ENCODE measurements at places on chromosomes 16 and 17. TPM values are rescaled to one million over a fixed set of nuclear protein-coding genes. Genes with fewer than 3 reads are reported as not detected.
A peak's percentile ranks its signal among the peaks of the same experiment; 100 is the strongest.

GRCh38 chr17:45277992-45278391 is 16.1 kb upstream of the SPATA32 start:
- no peak for DNase-seq

DNA sequence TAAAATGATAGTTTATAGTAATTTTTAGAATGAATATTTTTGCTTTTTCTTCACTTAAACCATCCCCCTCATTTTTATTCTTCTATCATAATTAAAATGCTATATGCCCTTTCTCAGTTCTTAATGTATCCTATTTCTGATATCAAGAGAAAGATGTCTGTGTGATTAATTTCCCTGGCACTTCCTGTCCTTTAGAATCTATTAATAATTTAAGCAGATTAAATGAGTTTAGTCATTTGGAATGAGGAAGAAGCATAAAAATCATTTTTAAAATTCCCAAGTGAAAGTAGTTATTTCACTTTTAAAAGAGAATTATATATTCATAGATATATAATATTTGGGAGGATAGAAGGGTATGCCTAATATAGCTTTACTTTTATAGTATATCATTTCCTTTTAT is 27.8 kb upstream of the CDR2 start:
- DNase-seq, result no peak

DNA sequence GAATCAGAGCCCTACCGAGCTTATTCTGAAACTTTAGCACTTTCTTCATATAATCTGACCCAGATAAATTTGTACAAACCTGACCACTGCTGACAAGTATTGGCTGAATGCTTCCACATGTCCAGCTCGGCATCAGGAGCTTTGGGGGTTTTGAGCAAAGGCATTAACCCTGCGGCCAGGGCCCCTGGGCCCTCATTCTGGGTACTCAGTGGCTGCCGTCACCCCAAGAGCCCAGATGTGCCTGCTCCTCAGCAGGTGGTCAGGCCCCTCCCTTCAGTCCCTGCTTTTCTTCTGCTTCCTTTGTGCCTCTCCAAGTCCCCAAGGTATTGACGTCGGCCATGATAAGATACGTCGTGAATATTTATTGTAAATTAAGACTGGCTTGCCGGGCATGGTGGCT is 47.3 kb upstream of the CHMP6 start:
- no peak for DNase-seq

DNA sequence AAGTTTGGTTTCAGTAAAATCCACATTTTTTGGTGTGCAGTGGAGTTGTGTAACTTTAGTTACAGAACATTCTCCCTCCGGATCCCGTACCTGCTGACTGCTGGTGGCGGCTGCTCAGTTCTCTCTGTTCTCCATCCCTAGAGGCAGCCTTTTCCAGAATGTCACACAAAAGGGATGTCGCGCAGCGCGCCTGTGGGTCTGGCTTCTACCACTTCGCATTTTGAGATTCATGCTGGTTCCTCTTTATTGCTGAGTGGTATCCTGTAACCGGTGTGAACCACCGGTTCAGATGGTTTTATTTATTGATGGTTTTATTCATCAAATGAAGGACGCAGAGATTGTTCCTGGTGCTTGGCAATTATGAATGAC is 981 bp upstream of the CEP131 start:
- no peak for DNase-seq

GRCh38 chr17:30551996-30552339 is 74.8 kb downstream of the GOSR1 start:
- DNase-seq, result no peak

The ANKRD13B gene
- 9.2 TPM for total RNA-seq

GRCh38 chr17:61458421-61459141 is 6.4 kb downstream of the TBX4 start:
- DNase-seq, result no peak

- DNase-seq, result no peak
These were observed 31.3 kb upstream of the GNG13 start for GRCh38 chr16:831571-832413.

GRCh38 chr16:85300406-85300968 is 188.2 kb upstream of the CIBAR2 start:
- no peak for DNase-seq

DNA sequence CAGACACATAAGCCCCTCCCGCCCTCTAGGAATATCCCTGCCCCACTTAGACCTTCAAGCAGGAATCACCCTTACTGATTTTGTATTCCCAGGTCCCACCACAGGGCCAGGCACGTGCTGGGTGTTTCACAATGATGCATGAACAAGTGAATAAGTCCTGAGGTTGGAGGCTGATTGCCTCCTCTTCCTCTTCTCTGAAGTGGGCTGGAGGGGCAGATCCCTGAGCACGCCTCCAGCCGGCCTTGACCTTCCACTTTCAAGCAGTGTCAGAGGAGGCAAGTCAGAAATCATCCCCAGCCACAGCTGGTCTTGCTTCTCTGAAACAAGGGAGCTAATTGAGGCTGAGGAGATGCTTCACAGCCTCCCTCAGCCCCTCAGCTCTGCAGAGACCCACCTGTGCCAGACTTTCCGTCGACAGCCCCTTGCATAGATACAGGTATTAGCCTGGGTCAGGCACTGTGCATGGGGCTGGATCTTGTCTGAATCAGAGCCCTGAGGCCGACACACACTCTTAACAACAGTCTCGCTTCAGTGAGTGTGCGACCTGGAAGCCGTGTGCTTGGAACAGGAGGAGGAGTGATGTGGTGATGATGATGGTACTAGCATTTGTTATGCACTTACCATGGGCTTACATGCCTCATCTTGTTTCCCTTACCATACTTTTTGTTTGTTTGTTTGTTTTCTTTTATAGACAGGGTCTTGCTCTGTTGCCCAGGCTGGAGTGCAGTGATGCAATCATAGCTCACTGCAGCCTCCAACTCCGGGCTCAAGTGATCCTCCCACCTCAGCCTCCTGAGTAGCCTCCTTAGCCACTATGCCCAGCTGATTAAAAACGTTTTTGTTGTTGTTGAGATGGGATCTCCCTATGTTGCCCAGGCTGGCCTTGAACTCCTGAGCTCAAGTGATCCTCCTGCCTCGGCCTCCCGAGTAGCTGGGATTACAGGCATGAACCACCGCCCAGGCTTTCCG is 15.0 kb downstream of the MRM1 start:
- no peak for DNase-seq

DNA sequence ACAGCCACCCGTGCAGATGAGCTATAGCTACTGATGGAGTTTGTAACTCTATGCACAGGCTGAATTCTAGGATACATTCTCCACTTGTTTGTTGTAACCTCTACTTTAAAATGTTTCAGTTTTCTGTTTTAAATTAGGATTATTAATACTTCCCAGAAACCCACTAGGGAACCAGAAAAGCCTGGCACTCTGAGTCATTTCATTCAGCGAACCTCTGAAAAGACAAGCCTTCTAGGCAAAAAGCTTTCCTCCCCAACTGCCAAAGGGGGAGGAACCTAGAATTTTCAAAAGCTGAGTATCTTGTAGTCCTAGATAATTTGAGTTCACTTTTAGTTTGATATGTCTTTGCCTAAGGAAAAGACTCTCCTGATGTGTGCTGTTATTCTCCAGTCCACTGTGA is 43.2 kb downstream of the GOSR1 start:
- DNase-seq, result no peak

- no peak for DNase-seq
These were observed 23.7 kb downstream of the WIPF2 start for GRCh38 chr17:40242774-40243173.

The SCNN1B gene
- total RNA-seq, result 0.07 TPM

DNA sequence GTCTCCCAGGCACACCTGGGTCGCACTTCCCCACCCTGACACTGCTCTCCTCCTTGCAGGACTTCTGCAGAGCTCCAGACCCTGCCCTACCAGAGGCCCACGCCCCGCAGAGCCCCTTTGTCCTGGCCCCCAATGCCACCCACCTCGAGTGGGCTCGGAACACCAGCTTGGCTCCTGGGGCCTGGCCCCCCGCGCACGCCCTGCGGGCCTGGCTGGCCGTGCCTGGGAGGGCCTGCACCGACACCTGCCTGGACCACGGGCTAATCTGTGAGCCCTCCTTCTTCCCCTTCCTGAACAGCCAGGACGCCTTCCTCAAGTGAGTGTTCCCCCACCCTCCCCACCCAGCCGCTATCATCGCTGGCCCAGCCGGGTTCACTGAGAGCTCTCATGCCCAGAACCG is 79.6 kb downstream of the MGAT5B start:
- DNase-seq, result no peak

- DNase-seq, result peak; percentile 77
These were observed 2.3 kb downstream of the DPEP2NB start for GRCh38 chr16:68013440-68013839.

The CCL1 gene
- total RNA-seq, result not detected

The TLCD3B gene
- total RNA-seq, result not detected

The TM4SF5 gene
- not detected for total RNA-seq

- DNase-seq, result no peak
These were observed 37.1 kb downstream of the NUP93 start for GRCh38 chr16:56767024-56767423.

- no peak for DNase-seq
These were observed 341 bp downstream of the SLC7A6OS start for GRCh38 chr16:68310437-68310773.

The GAST gene
- 0.37 TPM for total RNA-seq

- no peak for DNase-seq
These were observed 20.7 kb upstream of the GLG1 start for GRCh38 chr16:74627506-74628220.

The METTL2A gene
- 27.9 TPM for total RNA-seq

- DNase-seq, result no peak
These were observed 85.8 kb upstream of the SEC14L1 start for GRCh38 chr17:77054936-77055335.

The CD7 gene
- total RNA-seq, result not detected

DNA sequence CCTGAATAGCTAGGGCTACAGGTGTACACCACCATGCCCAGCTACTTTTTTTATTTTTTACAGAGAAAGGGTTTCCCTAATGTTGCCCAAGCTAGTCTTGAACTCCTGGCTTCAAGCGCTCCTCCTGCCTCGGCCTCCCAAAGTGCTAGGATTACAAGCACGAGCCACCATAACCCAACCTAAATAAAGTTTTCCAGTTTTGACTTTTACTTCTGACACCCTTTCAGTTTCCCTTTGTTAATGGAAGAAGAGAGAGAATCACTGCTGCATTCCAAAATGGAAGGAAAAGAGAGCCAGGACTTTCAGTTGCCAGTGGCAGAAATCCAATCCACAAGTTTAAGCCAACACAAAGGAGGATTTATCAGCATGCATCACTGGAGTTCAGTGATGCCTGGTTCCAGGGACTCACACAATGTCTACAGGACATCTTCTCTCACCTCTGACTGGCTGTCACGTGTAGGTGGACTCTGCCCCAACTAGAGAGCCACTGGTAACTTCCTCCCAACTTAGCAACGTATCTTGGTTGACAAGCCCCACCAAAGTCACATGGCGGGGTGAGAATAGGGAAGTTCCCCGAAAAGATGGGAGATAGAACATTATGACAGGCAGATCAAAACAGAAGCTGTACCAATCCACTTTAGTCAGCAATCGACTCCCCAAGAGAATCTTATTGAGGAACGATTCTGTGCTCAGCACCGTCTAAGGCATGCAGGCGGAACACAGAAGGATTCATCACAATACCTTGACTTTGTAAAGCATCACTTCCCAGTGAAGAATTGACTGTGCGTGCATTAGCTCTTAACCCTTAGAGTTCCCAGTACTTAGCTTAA is 46.5 kb downstream of the GAS7 start:
- DNase-seq, result no peak

DNA sequence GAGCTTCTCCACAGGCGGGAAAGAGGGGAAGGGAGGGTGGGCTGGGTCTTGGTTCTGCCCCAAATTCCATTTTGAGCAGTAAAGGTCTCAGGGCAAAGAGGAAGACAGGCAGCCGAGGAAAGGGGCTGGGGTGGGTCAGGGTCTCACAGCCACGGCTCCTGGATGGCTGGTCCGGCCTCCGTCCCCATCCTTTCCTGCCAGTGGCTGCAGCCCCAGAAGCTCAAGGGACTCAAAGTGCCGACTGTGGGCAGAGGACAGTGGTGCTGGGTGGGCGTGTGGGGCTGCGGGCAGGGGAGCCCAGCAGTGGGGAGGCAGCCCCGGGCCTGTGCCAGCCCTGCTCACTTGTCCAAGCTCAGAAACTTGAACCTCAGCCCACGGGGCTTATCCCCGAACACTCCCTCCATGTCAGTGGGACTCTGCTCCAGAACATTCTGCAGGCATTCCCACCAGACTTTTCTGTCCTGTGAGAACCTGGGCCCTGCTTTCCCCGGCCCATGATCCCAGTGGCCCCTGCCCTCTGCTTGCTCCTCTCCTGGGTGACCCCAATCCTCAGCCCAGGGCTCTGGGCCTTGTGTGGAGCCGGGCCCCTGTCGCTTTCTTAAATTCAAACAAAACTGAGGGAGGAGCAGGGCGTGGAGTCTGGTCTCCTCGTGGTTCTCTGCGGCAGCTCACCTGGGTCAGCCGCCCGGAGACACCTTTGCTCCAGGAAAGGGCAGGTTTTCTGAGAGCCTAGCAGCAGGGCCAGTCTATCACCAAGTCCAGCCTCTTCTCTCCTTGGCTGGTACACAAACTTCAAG is 117.8 kb upstream of the METRNL start:
- DNase-seq, result no peak

- DNase-seq, result peak; percentile 34
These were observed 49.8 kb downstream of the TMEM100 start for GRCh38 chr17:55672585-55673501.

DNA sequence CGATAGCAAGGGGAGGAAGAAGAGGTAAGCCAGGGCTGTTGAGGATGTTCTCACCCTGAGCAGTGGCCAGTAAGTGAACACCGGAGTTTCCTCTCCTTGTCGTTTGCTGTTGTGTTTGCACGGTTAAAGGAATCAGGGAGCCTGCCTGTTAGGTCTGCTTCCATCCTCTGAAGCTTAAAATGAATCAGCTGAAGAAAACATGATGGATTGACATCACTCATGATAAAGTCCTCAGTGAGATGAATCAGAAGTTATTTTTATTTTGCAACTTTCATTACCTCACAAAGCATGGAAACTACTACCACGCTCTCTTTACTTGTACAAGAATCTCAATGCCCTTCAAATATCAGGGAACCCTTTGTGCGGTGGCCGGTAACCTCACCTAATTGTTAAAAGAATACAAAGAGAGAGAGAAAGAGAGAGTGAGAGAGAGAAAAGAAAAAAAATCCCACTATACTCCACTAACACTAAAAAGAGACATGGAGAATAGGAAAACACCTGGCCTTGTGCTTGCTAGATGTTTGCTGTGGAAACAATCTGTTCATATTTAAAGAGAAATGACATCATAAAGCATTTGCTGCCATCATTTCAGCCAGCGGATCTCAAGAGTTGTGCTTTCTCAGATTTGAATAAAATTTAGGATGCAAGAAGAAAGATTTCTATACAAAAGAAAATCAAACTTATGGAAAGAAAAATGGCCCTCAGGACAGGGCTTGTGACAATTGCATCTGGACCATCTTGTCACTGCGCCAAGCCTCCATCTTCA is 441.6 kb upstream of the SALL1 start:
- DNase-seq, result no peak

The ANKFY1 gene
- total RNA-seq, result 36.5 TPM

The LPO gene
- not detected for total RNA-seq
